ENCODE measurements at places on chromosomes 7 and 10.

GRCh38 chr10:18797286-18797685 lies 138.1 kb downstream of the ARL5B start:
- peak; percentile 1 for DNase-seq

GRCh38 chr10:6973899-6974298 lies 393.8 kb upstream of the PRKCQ start:
- DNase-seq, result no peak

DNA sequence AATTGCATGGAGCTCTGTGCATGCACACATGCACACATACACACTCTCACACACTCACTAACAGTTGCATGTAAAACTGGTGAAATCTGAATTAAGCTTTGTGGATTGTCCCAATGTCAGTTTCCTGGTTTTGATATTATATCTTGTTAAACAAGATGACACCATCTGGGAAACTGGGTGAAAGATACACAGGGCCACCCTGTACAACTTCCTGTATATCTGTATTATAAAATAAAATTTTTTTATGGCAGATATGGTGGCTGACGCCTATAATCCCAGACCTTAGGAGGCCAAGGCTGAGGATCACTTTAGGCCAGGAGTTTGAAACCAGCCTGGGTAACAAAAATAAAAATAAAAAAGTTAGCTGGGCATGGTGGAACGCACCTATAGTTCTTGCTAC lies 87.4 kb downstream of the PTPN20 start:
- no peak for DNase-seq

GRCh38 chr7:47697543-47697942 lies 115.6 kb upstream of the TNS3 start:
- DNase-seq, result no peak

- DNase-seq, result no peak
Measured at GRCh38 chr10:132576671-132577349, 39.2 kb downstream of the INPP5A start.

DNA sequence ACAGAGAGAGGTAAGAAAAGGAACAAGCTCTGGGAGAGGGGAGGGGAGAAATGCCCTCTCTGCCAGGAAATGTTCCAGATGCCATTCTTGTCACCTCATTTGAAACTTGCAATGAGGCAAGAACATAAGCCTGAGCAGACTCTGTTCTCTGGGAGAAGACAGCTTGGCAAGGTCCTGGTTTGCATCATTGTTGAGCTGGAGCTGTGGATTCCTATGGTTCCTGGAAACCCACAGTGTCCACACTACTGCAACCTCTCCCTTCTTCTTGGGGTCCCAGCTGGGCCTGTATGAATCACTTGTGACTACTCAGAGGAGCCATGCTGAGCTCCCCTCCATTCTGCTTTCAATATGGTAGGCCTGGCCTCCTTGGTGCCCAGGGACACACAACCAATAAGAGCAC lies 60.8 kb upstream of the HECTD2 start:
- peak; percentile 99 for DNase-seq

GRCh38 chr10:77404810-77405209 lies 232.8 kb downstream of the KCNMA1 start:
- peak; percentile 64 for DNase-seq

GRCh38 chr10:124403548-124403947 lies 15.2 kb downstream of the OAT start:
- DNase-seq, result peak; percentile 75

GRCh38 chr7:151342811-151343210 lies 1.2 kb downstream of the NUB1 start:
- no peak for DNase-seq

- DNase-seq, result no peak
Measured at GRCh38 chr7:157910446-157910845, 573.6 kb downstream of the DNAJB6 start.

DNA sequence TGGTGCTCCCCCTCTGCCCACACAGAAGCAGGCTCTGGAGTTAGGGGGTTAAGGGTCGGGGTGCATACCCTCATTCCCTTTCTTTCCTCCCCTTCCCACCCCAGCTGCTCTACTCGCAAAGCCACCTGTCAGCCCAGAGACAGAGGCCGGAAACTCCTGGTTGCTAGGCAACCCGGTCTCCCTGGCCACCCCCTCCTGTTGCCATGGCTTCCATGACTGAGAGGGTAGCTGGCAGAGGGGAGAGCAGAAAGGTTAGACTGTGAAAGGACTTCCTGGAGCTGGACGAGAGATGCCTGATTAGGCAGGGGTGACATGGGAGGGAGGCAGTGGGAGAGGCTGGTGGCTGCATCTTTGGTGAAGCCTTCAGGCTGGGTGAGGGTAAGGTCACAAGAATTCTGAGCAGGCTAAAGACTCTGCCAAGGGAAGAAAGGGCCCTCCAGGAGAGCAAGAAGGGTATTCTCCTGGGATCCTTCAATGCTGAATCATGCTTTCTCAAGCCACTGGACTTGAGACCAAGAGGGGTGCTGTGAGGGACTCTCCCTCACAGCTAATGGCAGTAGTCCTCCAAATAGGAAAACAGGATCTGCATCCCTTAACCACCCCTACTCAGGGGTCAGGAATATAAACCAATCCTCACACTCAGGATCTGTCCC lies 5.4 kb downstream of the PSD start:
- no peak for DNase-seq

GRCh38 chr7:140159497-140159896 lies 17.3 kb downstream of the KDM7A start:
- peak; percentile 88 for DNase-seq

- DNase-seq, result no peak
Measured at GRCh38 chr7:106255246-106255645, 29.5 kb downstream of the NAMPT start.

DNA sequence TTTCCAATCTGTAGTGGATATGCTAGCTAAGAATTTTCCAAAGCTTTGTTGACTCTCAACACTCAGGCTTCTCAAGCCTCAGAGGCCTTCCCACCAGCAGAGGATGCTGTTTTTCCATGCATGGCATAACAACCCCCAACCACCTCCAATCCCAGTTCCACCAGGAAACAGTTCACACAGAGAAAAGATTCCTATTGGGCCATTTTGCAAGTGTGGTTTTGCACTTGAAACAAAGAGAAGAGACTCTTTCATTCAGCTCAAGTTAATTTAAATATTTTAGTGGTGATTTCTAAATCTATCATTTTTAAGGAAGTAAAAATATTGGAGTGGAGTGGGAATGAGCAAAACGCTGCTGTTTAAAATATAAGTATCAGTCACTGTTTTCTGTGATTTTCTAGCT lies 105.6 kb upstream of the COL1A2 start:
- peak; percentile 90 for DNase-seq

DNA sequence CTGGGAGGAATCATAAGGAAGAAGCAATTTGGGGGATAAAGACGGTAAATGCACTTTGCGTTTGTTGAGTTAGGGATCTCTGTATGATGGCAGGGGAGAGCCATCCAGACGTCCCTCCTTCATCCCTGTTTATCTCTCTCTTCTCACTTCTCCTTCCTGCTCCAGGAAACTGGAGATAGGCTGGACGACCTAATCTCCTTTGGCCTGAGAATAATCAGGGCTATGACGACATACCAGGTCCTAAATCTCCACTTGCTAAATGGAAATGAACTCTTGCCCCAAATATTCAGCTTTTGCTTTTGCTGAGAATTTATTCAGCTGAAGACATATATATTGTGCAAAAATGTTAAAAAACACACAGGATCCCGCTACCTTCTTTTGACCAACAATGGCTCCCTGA lies 182.9 kb upstream of the INHBA start:
- peak; percentile 31 for DNase-seq

All from fibroblast of skin of scalp (primary cell).